Activated CD8-positive, alpha-beta memory T cell treated with anti-CD3 and anti-CD28 coated beads, Interleukin-2, amount 10 ng/mL, durations not matched to agents 7 days and 5 days (primary cell): ENCODE measurements at places on chromosomes 13 and 19. TPM values are rescaled to one million over a fixed set of nuclear protein-coding genes. Genes with fewer than 3 reads are reported as not detected.

GRCh38 chr19:720345-721160, 11.8 kb downstream of the PALM start:
- H3K27ac ChIP-seq, result no peak overlapping the region
- no peaks in the 10 kb centered on the region for H3K4me1 ChIP-seq
- no peaks in the 10 kb centered on the region for H3K36me3 ChIP-seq
- H3K4me3 ChIP-seq, result no peak overlapping the region

GRCh38 chr13:112452380-112453206, 76.4 kb downstream of the SPACA7 start:
- H3K27me3 ChIP-seq, result no peaks in the 10 kb centered on the region
- H3K4me3 ChIP-seq, result no peak overlapping the region
- no peak overlapping the region for H3K27ac ChIP-seq
- DNase-seq, result peak; percentile 30
- no peaks in the 10 kb centered on the region for H3K4me1 ChIP-seq

GRCh38 chr13:80149736-80150135, 191.2 kb downstream of the SPRY2 start:
- no peaks in the 10 kb centered on the region for H3K4me1 ChIP-seq
- H3K27me3 ChIP-seq, result no peaks in the 10 kb centered on the region
- H3K27ac ChIP-seq, result no peak overlapping the region
- no peaks in the 10 kb centered on the region for H3K36me3 ChIP-seq
- H3K4me3 ChIP-seq, result no peak overlapping the region

DNA sequence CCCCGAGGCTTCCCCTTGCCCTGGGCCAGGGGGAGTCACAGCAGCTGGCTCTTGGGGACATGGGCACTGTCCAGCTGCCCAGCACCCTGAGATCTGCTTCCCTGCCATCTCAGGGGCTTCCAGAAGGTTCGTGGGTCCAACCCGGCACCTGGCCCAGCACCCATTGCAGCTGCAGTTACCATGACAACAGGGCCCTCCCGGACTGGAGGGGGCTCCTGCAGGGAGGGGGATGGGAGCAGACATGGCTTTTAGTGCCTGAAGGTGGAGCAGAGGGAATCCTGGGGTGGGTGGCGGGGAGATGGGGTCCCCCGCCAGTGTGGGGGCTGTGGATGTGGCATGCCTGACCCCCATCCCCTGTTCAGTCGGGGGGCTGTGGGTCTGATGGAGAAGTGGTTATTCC, 14.7 kb downstream of the PIN1 start:
- no peaks in the 10 kb centered on the region for H3K27me3 ChIP-seq
- peaks cover 11% of the 10 kb centered on the region for H3K4me1 ChIP-seq
- no peak for DNase-seq

- H3K4me3 ChIP-seq, result no peak overlapping the region
- H3K27ac ChIP-seq, result no peak overlapping the region
- no peaks in the 10 kb centered on the region for H3K4me1 ChIP-seq
- H3K27me3 ChIP-seq, result no peaks in the 10 kb centered on the region
- no peaks in the 10 kb centered on the region for H3K36me3 ChIP-seq
- no peak for DNase-seq
Measured at GRCh38 chr13:102141625-102142472, 260.0 kb downstream of the FGF14 start.

GRCh38 chr19:5131031-5131505, 162.2 kb downstream of the KDM4B start:
- no peak for DNase-seq
- peak overlapping the region; percentile 84 for H3K27ac ChIP-seq
- peak overlapping the region; percentile 53 for H3K4me3 ChIP-seq
- H3K36me3 ChIP-seq, result no peaks in the 10 kb centered on the region
- peaks cover 21% of the 10 kb centered on the region for H3K4me1 ChIP-seq

DNA sequence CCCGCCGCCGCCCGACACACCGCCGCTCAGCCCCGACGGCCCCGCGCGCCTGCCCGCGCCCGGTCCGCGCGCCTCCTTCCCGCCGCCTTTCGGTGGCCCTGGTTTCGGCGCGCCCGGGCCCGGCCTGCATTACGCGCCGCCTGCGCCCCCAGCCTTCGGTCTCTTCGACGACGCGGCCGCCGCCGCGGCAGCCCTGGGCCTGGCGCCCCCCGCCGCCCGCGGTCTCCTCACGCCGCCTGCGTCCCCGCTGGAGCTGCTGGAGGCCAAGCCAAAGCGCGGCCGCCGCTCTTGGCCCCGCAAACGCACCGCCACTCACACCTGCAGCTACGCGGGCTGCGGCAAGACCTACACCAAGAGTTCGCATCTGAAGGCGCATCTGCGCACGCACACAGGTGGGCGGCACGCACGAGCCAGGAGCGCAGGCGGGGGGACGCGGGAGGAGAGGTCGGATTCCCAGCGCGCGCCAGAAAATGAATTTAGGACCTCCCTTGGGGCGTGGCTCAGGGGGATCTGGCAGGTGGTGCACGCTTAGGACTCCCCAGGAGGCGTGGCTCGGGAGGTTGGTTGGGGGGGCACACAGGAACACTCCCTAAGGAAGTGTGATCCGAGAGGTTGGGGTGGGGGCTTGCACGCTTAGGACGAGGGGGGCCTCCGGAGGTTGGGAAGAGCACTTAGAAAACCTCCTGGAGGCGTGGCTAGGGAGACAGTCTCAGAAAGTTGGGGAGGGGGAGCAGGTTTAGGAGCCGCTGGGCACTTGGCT, 1.2 kb downstream of the KLF2 start:
- DNase-seq, result peak; percentile 76
- H3K4me3 ChIP-seq, result peak overlapping the region; percentile 98
- peaks cover 59% of the 10 kb centered on the region for H3K4me1 ChIP-seq
- peaks cover 45% of the 10 kb centered on the region for H3K36me3 ChIP-seq

The GRK1 gene
- not detected for total RNA-seq

The KRTDAP gene
- total RNA-seq, result not detected

The HOMER3 gene
- not detected for total RNA-seq

The CEACAM16 gene
- not detected for total RNA-seq
